NCI-H2029 (cell line): ENCODE measurements at places on chromosomes 5 and 9.
A peak's percentile ranks its signal among the peaks of the same experiment; 100 is the strongest.

DNA sequence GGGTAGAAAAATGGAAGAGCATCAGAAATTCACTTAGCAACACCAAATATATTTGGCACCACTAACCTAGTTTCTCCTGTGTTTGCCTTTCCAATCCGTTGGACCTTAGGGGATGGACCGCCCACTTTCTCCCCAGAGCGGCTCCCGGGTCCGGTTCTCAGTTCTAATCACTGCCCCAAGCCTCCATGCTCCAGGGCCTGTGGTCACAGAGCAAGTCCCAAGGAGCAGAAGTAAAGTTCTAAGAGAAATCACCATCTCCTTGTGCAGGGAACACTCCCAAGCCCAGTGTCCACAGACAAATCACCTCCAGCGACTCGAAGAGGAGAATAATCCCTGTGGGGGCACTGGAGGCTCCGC, 728 bp upstream of the SLC1A1 start:
- no peak for DNase-seq

DNA sequence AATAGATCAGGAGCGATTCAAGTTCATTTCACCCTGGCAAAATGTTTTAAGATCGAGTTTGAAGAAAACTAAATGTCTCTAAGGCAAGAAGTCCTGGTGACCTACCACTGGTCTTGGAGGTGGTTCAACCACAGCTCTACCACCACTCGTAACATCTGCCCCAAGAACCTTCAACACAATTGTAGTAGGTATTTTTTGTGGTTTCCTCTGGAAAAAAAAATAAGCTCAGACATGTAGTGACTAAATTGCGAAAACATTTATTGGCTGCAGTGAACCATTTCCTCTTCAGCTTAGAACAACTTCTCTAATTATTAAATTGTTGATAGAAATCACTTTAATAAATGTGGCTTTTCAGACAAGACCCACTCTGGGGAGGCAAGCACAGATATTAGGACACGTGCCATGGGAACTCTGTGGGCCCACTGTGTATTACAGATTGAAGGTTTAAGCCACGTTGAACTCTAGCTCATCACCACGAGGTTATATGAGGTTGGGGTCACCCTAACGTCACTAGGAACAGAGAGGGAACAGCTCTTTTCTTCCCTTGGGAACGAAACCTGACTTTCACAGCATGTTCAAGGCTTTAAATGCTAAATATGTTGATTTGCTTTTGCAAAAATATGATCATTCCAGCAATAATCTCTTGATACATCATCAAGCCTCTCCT, 142.9 kb downstream of the HSD17B3 start:
- no peak for DNase-seq

DNA sequence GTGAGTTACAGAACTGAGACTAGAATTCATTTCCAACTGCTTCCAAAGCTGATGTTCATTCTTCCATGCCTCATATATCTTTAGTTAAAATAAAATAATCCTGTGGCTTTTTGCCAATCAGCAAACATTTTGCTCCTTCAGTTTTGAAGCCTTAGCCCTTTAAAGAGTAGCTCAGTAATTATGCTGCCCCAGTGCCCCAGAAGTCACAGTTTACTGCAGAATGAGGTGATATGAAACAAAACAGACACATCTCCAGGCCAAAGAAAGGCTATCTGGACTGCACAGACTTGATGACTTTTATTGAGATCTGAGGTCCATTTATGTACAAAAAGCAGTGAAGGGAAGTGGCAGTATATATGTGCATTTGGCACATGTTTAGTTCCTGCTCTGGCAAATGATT, 285.8 kb upstream of the ZNF462 start:
- peak; percentile 7 for DNase-seq

DNA sequence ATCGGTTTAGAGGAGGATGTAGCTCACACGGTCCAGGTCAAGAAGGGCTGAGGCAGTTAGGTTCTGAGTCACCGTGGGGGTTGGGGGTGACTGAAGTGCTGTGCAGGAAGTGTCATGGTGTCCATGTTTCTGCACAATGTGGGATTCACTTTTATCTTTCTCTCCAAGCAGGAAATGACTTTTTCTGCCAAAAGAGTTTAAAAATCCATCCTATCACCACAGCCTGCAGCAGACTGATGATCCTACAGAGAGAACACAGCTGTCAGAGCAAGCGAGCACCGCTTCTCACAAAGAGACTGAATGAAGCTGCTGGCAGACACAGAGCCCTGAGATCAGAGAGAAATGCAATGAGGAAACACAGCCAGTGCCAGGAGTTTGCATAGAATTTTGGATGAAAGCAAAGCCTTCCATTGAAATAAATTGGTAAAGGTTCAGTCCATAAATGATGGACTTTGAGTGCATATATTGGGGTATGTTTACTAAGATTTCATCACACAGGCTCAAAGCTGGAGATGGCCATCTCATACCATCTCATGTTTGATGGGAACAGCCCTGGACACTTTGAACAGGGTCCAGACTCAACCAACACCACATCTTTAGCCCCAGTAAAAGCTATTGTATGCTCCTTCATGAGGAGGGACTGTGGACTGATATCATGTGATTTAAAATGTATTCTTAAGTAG, 213.9 kb upstream of the FBXL7 start:
- DNase-seq = no peak

- DNase-seq = no peak
These were observed 5.0 kb upstream of the RHOBTB3 start for GRCh38 chr5:95725937-95726810.

- DNase-seq = peak; percentile 62
These were observed 16.1 kb upstream of the NEUROG1 start for GRCh38 chr5:135551593-135552447.

DNA sequence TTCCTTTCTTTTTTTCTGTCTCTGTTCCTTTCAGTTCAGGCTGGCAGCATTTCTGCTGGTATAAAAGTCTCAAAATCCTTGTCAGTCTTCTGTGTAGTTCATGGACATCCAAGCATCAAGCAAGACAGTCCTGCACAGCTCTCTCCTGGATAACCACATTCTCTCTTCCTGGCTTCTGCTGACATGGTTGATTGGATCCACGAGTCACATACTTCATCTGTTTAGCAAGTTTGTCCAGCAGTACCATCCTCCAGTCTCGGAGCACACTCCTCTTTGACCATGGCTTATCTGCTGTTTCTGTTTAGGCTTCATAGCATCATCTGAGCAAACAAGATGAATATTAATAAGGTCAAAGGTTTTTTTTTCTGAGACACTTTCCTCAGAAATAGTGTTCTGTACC, 220.8 kb downstream of the KDM4C start:
- no peak for DNase-seq

- no peak for DNase-seq
These were observed 1.6 kb upstream of the SPZ1 start for GRCh38 chr5:80318212-80318611.

DNA sequence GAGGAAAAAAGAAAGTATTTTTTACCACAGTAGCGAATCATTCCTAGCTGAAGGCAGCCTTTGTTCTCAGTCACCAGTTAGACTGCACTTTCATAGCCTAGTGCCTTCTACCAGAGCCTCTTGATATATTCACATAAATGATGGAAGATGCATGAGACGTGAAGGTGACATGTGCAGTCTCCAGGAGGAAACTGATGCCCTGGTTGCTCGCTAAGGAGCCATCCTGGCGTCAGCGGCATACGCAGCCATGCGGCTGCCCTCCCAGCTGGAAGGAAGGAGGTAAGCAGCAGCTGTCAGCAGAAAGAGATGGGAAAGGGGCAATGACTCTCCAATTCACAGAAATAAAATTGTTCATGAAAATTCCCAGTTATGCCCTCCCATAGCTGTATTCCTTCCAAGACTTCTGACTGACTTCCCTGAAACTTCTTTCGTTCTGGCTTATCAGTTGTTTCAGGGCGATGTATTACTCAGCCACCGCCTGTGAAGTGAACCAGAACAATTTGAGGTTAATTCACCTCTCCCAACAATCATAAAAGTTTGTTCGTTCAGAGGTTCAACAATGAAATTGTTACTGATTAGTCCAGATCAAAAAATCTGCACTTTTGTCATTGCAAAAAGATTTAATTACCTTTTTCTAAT, 331.2 kb downstream of the NR2F1-AS1 start:
- no peak for DNase-seq

DNA sequence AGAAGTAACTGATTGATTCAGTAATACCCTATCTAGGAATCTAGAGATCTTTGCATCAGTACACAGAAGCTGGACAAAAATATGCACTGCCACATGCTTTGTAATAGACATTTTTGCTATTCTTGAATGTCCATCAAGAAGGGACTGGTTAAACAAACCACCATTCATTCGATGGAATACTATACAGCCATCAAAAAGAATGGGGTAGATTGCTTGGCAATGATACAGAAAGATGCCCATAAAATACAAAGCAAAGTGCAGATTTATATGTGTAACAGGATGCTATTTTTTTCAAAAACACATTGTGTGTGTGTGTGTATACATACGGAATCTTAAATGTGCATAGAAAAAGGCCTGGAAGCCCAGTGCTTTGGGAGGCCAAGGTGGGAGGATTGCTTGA, 7.6 kb downstream of the TNIP1 start:
- DNase-seq = no peak

GRCh38 chr5:159933531-159934485, 17.5 kb downstream of the ADRA1B start:
- DNase-seq = no peak

GRCh38 chr9:80134487-80134886, 562.7 kb downstream of the TLE4 start:
- DNase-seq = no peak

GRCh38 chr5:167898361-167899042, 392.9 kb upstream of the WWC1 start:
- no peak for DNase-seq

DNA sequence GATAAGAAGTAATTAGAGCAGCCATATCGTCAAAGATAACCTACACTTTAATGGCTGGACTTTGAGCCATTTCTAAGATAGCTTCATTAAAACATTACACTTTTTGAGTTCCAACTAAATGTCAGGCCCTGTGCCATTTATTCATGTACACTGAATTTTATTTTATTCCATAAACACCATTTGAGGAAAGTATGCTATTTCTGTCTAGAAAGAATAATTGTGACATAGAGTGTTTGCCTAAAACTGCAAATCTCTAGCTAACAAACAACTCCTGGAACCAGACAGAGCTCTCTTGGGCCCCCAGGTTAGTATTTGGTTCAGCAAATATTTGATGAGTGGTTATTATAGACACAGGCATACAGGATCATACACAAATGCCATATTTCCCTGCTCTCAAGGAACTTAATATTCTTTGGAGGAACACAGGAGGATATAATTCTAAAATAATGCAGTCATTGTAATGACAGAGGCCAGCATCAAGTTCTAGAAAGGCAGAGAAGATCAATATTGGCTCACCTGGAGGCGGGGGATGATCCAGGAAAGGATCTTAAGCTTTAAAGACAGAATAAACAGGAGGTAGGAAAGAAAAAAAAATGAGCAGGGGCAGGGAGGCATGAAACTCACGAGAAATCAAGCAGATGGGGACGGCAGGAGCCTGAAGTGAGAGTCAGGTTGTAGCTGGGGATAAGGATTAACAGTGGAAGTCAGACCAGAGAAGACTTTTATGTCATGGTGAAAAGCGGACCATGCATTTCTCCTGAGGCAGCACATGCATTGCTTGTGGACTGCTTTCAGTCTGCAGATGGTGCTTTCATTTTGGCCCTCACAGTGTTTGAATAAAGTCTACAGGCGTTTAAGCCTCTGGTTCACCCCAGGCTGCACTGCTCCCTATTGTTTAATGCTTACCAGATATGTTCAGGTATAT, 127.7 kb downstream of the GCNT1 start:
- DNase-seq = peak; percentile 71

DNA sequence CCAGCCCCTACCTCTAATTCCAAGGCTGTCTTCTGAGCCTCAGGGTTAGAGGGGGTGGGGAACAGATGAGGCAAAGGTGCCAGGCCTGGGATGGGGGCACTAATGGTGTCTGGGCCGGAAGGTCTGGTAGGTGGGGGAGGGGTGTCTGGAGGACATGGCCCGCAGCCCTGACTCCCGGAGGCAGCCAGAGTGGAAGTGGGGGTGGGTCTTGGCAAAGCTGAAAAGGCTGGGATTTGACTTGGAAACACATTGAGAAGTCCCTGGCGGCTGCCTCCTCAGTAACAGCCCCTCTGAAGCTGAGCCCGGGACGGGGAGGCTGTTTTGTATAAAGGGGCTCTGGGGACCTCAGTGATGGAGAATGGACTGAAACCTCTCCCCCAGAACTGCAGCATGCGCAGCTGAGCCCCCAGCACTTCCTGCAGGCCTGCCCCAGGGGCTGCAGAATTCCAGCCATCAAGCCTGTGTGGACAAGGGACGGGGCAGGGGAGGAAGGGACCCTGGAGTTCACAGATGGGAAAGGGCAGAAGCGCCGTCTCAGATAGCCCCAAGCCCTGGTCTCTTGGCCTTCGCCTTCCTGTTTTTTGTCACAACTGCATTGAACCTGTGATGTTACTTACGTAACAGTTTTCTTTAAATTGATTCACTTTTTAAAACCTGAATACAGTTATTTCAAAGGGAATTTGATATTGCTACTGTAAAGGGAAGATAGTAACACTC, 49.3 kb upstream of the SYNPO start:
- DNase-seq = no peak

- DNase-seq = no peak
These were observed 13.1 kb downstream of the RETREG1 start for GRCh38 chr5:16603701-16604100.

DNA sequence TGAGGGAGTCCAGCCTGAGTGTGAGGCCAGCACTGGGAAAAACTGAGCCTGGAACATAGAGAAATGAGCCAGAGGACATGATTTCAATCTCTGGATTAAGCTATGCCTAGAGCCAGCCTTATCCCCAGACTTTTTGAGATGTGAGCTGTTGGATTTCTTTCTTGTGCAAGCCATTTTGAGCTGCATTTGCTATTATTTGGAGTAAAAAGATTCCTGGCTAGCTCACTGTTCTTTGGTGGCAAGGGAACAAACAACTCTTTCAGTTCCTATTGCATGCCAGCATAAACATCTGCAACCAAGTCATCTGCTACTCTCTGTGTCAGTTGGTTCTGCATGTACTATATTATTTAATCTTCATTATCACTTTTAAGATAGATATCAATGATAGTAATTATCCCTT, 70.1 kb upstream of the MAN2A1 start:
- no peak for DNase-seq

GRCh38 chr9:133797406-133798105, 59.4 kb upstream of the SARDH start:
- DNase-seq = no peak

GRCh38 chr5:110027527-110028322, 338.0 kb downstream of the MAN2A1 start:
- DNase-seq = no peak

DNA sequence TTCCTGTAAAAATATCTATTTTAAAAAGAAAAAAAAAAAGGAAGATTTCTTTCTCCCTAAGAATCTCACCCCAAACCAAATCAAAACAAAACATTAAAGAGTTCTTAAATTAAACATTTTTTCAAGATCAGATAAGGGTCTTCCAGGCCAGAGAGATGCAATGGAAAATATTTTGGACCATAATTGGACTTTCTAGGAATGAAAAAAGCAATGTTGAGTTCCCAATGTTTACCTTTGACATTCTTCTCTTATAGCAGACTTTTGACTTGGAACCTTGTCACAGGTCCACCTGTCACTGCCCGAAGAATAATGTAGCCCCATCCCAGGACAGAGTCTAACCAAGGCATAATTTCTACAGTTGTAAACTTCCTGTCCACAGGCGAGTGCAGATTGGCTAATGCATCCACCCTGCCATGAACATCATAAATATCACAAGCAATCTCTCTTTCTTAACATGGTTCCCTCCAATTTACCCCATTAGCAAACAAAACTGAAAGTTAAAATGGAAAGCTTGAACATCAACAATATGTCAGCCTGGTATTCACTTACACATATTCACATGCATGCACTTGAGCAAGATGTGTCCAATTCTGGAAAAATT, 121.7 kb upstream of the ZNF366 start:
- DNase-seq = no peak

- DNase-seq = no peak
These were observed 134.3 kb upstream of the CDH9 start for GRCh38 chr5:27172693-27173092.

- no peak for DNase-seq
These were observed 20.5 kb upstream of the RPS23 start for GRCh38 chr5:82298668-82299067.
